Retina (tissue), 1 donor: ENCODE measurements at places on chromosomes 3 and 15.

- DNase-seq = no peak
Measured at GRCh38 chr15:48556159-48556897, 89.2 kb downstream of the FBN1 start.

GRCh38 chr15:33857726-33858125, 110.6 kb upstream of the CHRM5 start:
- no peak for DNase-seq

DNA sequence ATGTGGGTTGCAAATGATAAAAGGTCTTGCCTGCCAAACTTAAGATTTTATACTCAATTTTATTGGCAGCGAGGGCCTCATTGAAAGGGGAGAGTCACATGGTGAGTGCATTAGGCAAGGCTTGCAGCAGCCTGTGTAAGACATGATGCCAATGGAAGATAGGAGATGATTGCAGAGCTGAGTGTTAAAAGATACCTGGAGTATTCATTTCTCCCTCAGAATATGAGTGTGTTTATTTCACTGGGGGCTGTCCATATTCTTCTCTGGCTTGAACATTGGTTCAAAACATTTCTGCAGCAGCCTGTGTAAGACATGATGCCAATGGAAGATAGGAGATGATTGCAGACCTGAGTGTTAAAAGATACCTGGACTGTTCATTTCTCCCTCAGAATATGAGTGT, 165.2 kb upstream of the NUDT16 start:
- DNase-seq = no peak

- DNase-seq = no peak
Measured at GRCh38 chr15:91916051-91916450, 62.5 kb downstream of the SLCO3A1 start.

- no peak for DNase-seq
Measured at GRCh38 chr3:108182339-108182738, 39.9 kb downstream of the IFT57 start.

DNA sequence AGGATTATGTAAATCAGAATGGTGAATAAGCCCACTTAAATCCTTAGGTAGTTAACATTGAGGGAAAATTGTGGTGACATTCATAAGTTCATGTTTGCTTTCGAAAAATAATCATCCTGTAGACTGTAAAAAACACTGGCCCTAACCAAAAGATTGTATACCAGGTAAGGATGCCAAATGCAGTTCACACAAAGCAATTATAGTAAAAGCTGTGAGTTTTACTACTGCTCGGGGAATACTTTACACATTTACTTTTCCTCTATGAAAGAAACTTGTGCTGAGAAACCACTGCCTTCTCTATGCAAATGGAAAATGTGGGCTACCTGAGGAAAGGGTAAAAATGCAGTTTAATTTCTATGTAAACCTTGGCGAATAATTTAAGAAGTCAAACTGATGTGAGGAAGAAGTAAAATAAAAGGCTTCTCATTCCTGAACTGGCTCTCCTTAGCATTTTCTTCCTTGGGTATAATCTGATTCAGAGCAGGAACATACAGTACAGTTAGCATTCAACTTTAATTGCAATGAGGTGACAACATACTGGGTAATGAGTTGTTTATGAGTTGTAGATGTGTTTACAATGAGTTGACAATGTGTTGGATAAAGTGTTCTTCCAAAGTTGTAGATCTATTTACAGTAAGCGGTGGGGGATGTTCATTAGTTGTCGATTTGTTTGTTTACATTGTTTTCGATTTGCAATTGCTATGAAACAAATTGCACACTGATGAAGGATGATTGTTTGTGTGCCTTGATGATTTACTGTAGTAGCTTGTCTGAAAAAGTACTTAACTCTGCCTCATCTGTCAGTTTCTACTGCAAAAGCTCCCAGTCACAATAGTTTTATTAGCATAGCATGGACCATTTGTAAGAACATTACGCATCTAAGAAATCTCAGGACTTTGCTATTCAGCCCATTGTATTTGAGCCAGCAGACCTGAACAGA, 453.0 kb upstream of the DPH6 start:
- no peak for DNase-seq

DNA sequence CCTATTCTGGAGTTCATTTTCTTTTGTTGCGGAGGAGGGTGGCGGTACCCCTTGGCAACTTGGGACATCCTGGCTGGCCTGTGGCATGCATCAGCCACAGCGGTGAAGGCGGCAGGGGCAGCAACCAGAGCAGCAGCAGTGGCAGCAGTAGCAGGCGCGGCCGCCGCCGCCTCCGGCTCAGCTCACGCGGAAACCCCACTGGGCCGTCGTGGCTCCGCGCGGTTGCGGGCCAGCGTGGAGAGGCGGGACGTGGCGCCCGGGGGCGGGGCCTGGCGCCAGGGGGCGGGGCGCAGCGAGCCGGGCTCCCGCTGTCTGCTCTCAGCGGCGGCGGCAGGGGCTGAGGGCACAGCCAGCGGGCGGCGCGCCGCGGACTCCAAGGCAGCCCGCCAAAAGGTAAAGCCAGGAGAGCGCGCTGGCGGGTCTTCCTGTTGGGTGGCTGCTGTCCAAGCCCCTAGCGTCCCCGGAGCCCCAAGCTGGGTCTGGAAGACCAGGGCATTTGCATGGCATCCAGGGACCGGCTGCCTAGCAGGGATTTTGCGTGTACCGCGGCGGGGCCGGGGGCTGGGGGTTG, 334.4 kb upstream of the THRB start:
- DNase-seq = peak; percentile 79

DNA sequence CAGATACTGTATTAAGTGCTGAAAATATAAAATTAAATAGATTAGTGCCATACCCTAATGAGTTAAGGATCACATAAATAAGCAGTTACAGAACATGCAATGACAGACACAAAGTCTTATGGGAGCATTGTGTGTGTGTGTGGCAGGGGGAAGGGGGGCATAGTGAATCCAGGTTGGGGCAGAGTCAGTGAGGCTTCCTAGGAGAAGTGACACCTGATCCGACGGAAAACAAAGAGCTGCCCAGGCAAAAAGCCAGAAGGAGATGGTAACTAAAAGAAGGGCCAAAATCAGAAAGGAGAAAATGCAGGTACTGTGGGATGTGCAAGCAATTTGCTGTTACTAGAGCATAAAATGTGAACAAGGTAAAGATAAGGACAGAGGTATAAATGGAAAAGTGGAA, 80.1 kb upstream of the CHRM5 start:
- no peak for DNase-seq

- DNase-seq = no peak
Measured at GRCh38 chr3:115947325-115947724, 324.0 kb downstream of the GAP43 start.
